ENCODE measurements at places on chromosomes 4 and X. TPM values are rescaled to one million over a fixed set of nuclear protein-coding genes. Genes with fewer than 3 reads are reported as not detected.

DNA sequence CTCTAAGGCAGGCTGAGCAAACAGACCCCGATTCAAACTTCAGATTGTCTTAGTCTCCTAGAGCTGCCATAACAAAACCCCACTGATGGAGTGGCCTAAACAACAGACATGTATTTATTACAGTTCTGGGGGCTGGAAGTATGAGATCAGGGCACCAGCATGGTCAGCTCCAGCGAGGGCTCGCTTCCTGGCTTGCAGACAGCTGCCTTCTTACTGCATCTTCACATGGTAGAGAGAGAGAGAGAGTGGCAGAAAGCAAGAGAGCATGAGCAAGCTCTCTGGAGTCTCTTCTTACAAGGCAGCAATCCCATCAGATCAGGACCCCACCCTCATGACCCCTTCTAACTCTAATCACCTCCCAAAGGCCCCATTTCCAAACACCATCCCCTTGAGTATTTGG, 22.3 kb upstream of the SORCS2 start:
- DNase-seq = no peak

HSFX1 gene
- 3.1 TPM for polyA plus RNA-seq

CBR4 gene
- 21.1 TPM for polyA plus RNA-seq

DNA sequence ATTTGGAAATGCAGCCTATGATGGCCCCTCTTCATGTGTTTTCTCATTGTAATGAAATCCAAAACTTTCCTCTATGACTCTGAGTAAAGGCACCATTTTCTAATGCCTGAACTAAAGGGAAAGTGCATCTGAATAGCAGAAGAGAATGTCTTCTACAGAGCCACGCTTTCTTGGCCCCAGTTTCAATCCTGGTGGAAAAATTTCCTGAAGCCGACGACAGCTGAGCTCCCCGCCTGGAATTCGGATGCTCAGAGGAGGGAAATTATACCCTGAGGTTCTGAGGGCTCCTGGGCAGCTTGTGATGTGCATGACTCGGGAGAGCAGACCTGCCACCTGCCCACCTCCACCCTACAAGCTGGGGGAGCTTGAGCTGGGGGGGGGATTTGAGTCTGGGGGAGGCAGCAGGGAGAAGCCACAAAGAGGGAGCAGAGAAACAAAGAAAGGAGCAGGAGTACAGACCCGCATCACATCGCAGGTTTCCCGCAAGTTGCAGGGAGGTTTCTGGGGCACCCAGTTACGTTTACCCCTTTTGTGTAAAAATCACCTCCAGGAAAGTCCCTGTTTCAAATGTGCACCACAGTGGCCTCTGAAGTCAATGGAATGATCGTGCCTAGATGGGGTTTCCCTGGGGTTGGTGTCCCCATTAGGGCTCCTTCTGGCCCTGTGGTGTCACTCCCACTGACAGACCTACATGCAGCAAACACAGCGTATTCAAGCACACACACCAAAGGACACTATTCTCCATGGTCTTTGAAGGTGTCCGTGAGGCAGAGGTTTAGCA, 145.6 kb upstream of the RBPJ start:
- no peak for DNase-seq

- no peak for DNase-seq
These were observed 957 bp downstream of the TIMM17B start for GRCh38 chrX:48896611-48897011.

RAB41 gene
- 0.69 TPM for polyA plus RNA-seq

DNA sequence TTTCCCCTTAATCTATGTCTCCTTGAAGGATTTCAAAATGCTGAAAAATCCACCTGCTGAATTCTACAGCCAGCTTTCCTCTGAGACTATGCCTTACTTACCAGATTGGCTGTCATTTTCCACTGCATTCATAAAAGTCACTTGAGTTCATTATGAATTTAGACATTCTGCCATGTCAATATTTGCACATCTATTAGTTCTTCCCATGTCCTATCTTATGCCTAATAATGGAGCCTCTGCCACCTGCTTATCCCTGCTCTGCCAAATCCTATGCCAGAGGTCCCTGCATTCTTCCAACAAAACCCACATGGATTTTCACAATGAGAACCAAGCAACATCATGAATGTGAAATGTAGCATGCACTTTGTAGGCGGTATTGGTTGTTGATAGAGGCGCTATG, 42.6 kb downstream of the GASK1B start:
- DNase-seq = no peak

GRCh38 chr4:119048446-119048845, 87.2 kb upstream of the MYOZ2 start:
- DNase-seq = no peak

- DNase-seq = no peak
These were observed 162.2 kb downstream of the DCHS2 start for GRCh38 chr4:154329268-154329868.

FAM47A gene
- polyA plus RNA-seq = not detected

DNA sequence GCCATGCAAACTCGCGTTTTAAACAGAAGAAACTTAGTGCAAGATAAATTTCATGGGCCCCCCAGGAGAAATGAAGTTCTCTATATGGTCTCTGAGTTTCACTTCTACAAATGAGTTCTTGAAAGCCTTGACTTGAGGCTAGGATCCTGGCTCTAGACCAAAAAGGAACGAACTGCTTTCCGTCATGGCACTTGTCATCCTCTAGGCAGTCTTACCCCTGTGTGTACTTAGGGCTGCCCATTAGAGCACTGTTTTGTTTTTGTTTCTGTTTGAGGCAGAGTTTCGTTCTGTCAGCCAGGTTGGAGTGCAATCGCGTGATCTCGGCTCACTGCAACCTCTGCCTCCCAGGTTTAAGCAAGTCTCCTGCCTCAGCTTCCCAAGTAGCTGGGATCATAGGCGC, 29.0 kb downstream of the RNF4 start:
- no peak for DNase-seq
